ENCODE measurements at places on chromosomes 16 and 17.

- no peak for DNase-seq
Measured at GRCh38 chr16:3189869-3190268, 1.9 kb downstream of the OR1F1 start.

- no peak for DNase-seq
Measured at GRCh38 chr16:14011846-14012245, 59.3 kb upstream of the MRTFB start.

DNA sequence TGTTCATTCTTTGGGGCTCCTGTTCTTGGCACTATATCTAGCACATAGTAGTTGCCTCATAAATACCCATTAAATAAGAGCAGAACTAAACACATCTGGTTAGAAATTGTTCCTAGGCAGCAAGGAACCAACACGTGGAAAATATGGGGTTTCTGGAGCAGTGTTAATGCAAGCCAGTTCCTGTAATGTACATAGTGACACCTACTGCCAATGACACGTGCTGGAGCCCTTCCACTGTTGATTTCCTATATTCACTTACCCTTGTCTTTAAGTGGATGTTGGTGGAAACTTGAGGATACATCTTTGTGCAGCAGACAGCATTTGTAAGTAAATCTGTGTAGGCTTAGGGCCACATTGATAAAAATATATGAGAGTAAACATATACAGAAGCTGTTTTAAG is 1.6 kb upstream of the IRF8 start:
- DNase-seq: no peak

- no peak for DNase-seq
Measured at GRCh38 chr17:50953831-50954601, 87.9 kb upstream of the TOB1 start.

DNA sequence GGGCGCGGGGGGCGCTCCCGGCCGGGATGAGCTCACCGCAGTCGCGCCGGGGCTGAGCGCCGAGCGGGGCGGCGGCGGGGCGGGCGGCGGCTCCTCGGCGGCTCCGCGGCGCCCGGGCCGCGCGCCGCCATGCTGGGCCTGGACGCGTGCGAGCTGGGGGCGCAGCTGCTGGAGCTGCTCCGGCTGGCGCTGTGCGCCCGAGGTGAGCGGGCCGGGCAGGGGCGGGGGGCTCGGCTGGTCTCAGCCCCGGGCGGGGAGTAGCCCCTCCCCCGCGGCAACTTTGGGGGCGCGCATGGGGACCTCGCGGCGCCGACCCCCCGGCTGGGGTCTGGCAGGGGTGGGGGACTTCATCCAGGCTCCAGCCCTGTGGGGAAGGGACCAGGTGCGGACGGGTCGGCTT is at the start of gene ARHGDIG:
ARHGDIG (plus strand) TSS at position 40 of the 400 bp plus-strand sequence; CDS start at position 130, 90 bp downstream.
- DNase-seq: no peak

DNA sequence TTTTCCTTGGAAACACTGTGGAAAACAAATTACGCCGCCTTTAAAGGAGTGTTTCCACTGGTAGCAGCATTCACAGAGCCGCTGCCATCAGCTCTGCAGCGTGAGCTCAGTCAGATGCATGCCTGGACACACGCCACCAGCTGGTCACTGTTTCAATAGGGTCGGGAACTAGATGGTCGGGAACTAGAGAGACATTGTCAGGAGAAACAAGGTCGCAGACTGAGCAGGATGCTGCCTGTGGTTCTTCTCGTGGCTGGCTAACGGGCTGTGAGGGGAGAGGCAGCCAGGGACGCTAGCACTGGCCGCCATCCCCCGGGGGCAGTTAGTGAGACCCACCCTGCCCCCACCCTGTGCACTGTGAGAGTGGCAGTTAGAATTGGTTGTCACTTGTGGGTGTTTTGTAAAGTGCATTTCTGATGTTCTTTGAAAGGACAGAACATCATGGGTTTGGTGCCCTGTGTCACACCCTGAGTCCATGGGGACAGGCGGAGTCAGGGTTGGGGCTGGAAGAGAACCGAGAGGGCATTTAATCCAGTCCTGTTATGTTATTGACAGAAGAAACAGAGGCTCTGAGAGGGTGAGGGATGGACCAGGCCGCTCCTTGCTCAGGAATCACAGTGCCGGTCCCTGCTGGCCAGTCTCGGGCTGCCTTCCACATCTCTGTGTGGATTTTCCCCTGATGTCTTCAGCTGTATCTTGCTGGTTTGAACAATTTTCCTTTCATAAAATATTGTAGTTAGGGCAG is 86.3 kb downstream of the SPECC1 start:
- DNase-seq: no peak

DNA sequence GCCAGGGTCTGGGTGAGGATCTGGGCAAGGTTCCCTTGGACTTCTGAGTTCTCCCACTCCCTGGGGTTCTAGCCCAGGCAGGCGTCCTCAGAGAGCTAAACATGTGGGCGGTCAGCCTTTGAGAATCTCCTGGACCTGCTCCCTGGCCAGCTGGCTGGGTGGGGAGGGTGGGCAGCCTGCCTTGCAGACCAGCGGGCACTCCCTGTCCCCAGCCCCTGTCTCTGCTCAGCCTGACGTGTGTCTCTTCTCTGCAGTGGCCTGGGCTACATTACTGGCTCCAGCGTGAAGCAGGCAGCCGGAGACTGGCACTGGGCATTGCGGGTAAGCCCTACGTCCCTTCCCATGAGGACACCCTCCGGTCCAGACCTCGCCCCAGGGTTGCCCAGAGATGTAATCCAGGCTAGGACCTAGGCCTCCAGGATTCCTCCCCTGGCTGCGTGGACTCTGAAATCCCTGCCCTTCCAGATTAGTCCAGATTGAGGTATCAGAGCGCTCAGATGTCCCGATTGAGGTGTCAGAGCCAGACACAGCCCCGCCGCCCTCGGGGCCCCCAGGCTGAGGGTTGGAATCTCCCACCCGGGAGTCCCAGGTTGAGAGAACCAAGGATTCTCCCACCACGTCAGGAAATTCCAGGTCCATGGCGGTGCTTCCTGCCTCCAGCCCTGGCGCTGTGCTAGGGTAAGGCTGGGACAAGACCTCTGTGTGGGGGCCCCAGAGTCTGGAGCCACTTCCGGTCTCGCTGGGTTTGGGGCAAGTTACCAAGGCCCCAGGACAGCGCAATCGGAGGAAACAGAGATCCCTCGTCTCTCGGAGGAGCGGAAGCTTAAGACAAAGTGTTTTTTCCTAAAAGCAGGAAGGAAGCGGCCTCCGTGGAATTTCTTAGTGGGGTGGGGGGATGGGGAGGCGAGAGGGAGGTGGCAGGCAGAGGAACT is 24.1 kb downstream of the MYBBP1A start:
- DNase-seq: no peak

- no peak for DNase-seq
Measured at GRCh38 chr17:10120109-10120485, 78.3 kb downstream of the GAS7 start.

- DNase-seq: no peak
Measured at GRCh38 chr17:58575511-58575910, 61.1 kb upstream of the MTMR4 start.

- DNase-seq: no peak
Measured at GRCh38 chr16:85894266-85894665, 4.7 kb upstream of the IRF8 start.

- DNase-seq: no peak
Measured at GRCh38 chr17:7177954-7178477, 1.2 kb downstream of the ASGR1 start.

GRCh38 chr17:56992364-56992763 is 14.4 kb downstream of the SCPEP1 start:
- DNase-seq: no peak

DNA sequence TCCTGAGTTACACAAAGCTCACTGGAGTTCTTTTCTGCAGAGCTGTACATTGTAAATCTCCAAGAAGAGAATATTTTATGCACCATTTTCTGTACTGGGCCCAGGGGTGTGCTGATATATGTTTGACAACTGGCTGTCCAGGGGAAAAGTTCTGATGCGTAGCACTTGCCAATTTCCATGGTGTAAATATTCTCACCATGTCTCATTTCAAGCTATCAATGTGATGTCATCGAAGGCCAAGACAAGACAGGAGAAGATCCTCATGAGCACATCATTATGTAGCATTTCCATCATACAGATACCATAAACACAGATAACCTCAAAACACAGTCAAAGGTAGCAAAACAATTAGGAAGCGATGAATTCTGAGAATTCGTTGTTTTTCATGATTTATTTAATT is 18.9 kb downstream of the CDH5 start:
- no peak for DNase-seq

GRCh38 chr17:4959261-4959965 is 8.2 kb downstream of the SPAG7 start:
- DNase-seq: no peak

GRCh38 chr16:1407753-1408152 is 6.8 kb downstream of the UNKL start:
- no peak for DNase-seq

DNA sequence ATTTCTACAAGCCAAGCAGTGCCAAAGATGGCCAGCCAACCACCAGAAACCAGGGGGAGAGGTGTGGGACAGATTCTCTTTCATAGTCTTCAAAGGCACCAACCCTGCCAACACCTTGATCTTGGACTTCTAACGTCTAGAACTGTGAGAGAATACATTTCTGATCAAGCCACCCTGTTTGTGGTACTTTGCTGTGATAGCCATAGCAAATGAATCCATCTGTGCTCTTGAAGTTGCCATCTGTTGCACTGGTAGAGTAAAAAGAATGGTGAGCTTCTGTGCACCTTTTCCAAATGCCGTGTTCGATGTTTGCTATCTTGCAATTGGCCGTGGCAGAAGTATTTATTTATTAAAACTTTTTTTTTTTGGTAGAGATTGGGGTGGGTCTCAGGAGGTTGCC is 16.7 kb upstream of the ADGRG1 start:
- DNase-seq: no peak

DNA sequence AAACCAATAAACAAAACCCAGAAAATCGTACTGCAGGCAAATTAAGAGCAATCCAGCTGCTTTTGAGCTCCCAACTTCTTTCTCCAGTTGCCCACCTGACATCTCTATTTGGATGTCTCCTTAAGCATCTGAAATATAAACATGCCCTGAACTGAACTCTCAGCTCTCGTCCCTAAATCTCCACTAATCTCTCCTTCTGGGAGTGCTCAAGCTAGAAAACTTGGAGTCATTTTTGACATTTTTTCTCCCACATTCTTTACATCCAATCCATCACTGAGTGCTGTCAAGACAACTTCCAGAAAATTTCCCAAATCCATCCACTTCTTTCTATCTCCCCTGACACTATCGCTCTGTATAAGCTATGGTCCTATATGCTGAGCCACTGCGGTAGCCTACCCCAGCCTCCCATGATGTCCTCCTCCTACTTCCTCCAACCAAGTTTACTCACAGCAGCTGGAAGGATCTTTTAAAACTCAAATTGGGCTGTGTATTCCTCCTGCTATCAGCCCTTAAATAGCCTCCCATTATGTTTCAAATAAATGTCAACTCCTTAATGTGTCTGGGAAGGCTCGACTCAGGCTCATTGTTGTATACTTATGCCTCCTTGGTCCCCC is 53.1 kb downstream of the HS3ST3B1 start:
- DNase-seq: no peak

DNA sequence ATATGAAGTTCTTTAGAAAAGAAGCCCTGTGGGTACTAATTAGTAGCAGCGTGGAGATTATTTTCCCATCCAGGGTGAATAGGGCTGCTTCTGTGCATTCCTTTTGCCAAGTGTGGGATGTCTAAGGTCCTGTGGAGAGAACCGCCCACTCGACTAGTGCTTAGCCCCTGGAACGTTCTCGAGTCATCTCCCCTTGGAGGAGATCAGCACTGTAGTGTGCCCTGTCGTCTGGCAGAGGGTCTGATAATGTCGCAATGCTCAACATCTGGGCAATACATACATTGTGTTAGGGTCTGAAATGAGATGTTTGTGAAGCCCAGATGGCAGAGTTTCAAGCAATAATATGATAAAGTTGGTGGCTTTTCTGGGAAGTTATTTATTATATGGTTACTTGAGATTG is 64.8 kb downstream of the SPECC1 start:
- DNase-seq: no peak

GRCh38 chr16:83447560-83447959 is 360.2 kb upstream of the HSBP1 start:
- no peak for DNase-seq

GRCh38 chr17:75814900-75815373 is 29.3 kb downstream of the UNC13D start:
- no peak for DNase-seq

- DNase-seq: no peak
Measured at GRCh38 chr16:85527767-85528297, 85.3 kb upstream of the GSE1 start.

DNA sequence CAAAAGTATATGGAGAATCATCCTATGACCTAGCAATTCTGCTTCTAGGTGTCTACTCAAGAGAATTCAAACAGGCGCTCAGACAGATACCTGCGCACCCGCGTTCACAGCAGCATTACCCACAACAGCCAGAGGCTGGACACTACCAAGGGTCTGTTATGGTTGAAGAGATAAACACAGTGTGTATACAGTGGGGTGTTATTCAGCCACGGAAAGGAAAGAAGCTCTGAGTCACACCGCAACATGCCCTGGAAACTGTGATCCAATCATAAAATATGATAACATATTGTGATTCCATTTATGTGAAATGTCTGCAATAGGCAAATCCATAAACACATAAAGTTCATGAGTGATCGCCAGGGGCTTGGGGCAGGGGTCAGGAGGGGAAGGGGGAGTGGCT is 18.0 kb upstream of the JPH3 start:
- DNase-seq: no peak

DNA sequence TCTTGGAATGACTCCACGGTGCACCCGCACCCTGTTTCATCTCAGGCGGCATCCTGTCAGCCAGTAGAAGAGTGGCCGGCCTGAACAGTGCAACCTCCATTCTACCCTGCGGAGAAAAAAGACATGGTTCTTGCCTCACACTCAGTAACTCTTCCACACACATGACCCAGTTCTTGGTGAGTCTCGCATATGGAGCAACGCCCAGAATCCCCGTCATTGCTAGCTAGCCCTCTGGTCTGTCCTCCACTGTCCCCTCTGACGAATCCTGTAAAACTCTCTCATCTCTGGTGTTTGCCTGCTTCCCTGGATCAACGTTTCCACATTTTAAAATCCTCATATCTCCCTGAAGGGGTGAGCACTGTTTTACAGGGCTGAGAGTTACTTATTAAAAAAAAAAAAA is 4.2 kb upstream of the RDM1 start:
- no peak for DNase-seq

DNA sequence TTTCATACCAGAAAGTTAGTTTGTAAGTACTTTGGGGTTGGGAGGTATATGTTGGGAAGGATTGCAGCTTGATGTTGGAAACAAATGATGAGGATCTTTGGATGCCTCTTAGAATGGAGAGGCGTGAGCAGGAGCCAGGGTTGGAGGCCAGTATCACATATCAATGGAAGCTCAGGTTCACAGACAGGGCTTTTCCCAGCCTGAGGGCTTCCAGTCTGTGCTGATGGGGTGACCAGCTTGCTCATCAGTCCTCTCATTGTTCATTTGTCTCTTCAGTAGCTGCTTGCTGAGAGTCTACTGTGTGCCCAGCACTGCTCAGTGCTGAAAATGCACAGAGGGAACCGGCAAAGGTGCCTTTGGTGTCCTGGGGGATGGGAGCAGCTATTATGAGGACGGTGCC is 5.8 kb downstream of the DNAAF1 start:
- no peak for DNase-seq

DNA sequence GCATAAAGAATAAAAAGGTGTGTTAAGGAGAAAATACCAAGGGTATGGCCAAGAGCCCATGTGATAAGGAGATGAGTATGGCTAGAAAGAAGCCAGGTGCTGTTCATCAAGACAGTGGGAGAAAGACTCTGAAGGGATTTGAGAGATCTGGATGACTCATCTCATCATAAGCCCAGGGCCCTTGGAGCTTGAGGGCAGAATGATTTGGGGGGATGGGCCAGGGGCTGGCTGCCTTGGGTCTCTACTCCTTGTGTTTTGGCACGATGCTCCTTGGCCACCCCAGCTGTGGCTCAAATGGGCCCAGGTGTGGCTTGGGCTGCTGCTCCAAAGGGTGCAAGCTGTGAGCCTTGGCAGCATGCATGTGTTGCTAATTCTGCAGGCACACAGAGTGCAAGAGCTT is 14.5 kb upstream of the TNFRSF13B start:
- DNase-seq: no peak

Measured in stimulated activated CD4-positive, alpha-beta T cell treated with anti-CD3 and anti-CD28 coated beads, Interleukin-1b, Interleukin-23, amount 100 ng/mL, for 1 hour (primary cell).